ENCODE measurements at places on chromosomes 6 and 20. TPM values are rescaled to one million over a fixed set of nuclear protein-coding genes. Genes with fewer than 3 reads are reported as not detected.

BTN3A1 gene
- 14.8 TPM for total RNA-seq

SRSF3 gene
- 623 TPM for total RNA-seq

KHDC1 gene
- total RNA-seq: 11.1 TPM

EYA2 gene
- not detected for total RNA-seq

LST1 gene
- total RNA-seq: not detected

SPATA25 gene
- 2.0 TPM for total RNA-seq

SOX4 gene
- total RNA-seq: 50.7 TPM

GRCh38 chr6:130115036-130115435 lies 96.7 kb downstream of the L3MBTL3 start:
- no peak for DNase-seq
- H3K27me3 ChIP-seq: no peaks in the 10 kb centered on the region
- H3K36me3 ChIP-seq: no peaks in the 10 kb centered on the region
- peaks cover 7% of the 10 kb centered on the region for H3K4me1 ChIP-seq

DNA sequence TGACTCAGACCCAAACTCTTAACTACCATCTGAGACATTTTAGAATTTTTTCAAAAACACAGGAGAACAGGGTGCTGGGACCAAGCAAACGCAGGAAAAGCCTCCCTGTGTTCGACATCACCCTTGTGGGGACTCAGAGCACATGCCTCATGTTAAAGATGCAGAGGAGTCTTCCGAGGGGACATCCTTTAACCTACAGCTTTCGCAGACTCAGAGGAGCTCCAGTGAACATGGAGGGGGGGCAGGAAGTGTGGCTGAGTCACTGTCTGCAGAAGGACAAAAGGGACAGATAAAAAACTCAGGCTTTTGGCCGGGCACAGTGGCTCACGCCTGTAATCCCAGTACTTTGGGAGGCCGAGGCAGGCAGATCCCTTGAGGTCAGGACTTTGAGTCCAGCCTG lies 15.1 kb downstream of the BMP7 start:
- peaks cover 42% of the 10 kb centered on the region for H3K4me1 ChIP-seq
- no peaks in the 10 kb centered on the region for H3K27me3 ChIP-seq
- H3K36me3 ChIP-seq: no peaks in the 10 kb centered on the region

DNA sequence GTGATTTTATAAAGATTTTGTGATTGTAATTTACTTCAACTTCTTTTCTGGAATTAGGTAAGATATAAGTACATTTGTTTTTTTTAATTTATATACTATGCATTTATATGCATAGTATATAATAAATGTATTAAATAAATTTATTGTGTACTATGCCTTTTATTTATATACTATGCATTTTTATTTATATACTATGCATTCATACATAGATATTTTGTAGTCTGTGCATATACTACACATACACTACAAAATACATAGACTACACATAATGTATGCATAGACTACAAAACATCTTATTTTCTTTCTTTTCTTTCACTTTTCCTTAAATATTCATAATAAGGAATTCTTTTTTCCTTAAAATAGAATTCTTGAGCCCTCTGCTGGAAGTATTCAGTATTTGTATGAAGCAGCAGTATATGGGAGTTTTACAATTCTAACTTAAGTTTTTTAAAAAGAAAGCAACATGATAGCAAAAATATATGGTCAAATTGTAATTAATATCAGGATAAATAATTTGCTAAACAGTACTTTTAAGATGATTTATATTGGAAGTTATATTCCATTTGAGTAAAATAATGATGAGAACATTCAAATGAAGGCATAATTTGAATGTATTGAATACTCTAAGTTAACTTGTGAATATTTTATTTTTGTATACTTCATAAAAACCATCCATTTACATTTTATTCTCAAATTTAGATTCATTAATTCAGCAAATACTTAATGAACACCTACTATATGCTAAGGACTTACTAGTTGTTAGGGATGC lies 129.3 kb downstream of the KLHL32 start:
- DNase-seq: peak; percentile 38
- no peaks in the 10 kb centered on the region for H3K36me3 ChIP-seq
- no peaks in the 10 kb centered on the region for H3K27me3 ChIP-seq
- no peak overlapping the region for H3K4me3 ChIP-seq

- H3K4me1 ChIP-seq: no peaks in the 10 kb centered on the region
- no peak for DNase-seq
- H3K27ac ChIP-seq: no peak overlapping the region
- no peaks in the 10 kb centered on the region for H3K27me3 ChIP-seq
- H3K36me3 ChIP-seq: no peaks in the 10 kb centered on the region
Measured at GRCh38 chr6:134407791-134408190, 89.9 kb upstream of the SGK1 start.

DNA sequence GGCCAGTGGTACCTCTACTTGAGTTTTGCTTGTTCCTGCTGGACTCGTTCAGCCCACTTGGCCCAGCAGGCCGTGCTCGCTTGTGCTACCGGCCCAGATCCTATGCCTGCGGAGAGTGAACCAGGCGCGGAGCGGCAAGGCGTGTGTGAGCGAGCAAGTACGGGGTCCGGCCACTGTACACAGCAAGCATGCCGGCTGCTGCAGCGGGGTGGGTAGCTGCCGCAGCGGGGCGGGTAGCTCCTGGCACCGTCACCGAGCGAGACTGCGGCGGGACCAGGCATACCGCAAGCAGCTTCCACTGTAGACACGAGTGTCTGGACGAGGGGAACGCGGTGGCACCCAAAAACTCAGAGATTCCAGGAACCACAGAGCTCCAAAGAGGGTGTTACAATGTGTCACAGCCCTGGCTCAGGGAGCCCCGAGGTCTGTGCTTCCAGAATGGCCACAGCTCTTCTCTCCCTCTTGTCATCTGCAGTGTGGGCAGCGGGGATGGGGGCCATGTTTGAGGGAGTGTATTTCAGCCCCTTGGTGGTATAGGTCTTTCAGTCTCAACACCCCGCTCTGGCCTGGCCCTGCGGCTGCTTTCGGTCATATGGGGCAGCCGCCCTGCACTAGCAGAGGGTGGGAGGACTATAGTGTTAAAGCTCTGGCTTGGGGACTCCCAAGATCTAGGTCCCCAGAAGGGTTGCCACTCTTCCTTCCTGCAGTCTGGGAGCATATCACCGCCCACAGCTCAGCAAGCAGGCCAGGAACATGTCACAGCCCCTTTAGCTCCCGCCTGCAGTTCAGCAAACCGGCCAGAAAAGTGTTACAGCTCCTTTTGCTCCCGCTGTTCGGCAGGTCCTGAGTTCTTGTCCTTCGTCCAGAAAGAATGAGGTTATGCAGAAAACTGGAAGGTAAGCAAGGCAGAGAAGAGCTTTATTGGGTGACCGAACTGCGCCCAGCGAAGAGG lies 6.1 kb upstream of the RWDD1 start:
- H3K36me3 ChIP-seq: no peaks in the 10 kb centered on the region
- peaks cover 5% of the 10 kb centered on the region for H3K4me1 ChIP-seq
- no peak overlapping the region for H3K27ac ChIP-seq
- H3K27me3 ChIP-seq: no peaks in the 10 kb centered on the region

DNA sequence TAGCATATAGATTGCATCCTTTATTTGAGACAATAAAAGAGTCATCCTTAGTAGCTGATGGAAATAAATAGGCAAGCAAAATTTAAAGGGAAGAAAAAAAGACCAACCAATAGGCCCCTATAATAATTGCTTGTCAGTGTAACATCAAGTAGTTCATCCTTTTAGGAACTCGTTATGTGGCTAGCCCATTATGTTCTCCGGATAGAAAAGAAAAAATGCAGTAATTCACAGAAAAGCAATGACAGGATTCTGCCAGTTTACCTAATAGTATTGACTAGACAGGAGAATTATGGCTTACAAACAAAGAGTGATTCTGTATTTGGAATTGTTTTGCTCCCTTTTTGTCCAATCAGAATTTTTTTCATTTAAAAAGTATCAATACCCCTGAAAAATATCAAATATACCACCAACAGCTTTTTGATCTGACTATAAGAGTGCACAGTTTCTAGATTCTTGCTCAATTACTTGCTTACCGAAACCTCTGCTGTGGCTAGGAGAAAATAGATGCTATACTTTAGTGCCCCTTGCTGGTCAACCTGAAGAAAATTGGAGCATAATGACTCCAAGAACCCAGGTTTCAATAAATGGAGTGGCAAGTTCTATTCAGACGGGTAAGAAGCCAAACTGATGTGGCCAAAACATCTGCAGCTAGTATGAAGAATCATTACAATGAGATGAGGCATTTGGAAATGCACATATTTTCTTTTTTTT lies 91.5 kb upstream of the SASH1 start:
- no peak overlapping the region for H3K4me3 ChIP-seq
- DNase-seq: peak; percentile 37
- no peaks in the 10 kb centered on the region for H3K36me3 ChIP-seq

DNA sequence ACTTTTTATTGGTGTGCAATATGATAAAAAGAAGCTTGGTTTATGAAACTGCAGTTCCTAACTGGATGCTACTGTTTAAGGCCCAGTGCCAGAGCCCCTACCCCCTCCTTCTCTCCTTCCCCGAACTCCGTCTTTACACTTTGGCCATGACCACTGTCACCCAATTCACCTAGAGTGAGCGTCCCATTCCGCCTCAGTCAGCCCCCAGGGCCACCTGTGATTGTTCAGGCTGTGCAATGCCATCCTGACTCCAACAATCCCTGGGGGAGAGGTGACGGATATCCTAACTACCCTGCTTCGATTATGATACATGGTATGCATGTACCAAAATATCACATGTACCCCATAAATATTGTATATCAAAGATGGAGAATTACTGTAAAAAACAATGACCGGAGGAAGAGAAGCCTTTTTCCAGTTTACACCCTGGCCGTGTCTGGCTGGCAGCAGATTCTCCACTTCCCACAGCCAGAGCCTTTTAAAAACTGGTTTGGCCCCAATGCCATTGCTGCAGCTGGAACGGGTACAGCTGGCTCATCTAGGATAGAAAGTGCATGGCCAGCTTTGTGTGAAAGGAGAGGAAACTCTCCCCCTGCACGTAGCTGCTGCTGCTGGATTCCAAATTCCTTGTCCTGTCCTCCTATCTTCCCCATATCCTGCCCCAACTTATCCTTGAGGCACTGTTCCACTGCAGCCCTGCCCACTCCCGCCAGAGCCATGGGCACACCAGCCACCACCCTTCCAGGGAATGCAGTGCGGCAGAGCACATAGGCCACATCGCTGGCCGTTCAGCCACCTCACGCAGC lies 99.7 kb downstream of the JPH2 start:
- H3K36me3 ChIP-seq: no peaks in the 10 kb centered on the region
- H3K27ac ChIP-seq: no peak overlapping the region
- H3K27me3 ChIP-seq: no peaks in the 10 kb centered on the region
- peaks cover 6% of the 10 kb centered on the region for H3K4me1 ChIP-seq

DNA sequence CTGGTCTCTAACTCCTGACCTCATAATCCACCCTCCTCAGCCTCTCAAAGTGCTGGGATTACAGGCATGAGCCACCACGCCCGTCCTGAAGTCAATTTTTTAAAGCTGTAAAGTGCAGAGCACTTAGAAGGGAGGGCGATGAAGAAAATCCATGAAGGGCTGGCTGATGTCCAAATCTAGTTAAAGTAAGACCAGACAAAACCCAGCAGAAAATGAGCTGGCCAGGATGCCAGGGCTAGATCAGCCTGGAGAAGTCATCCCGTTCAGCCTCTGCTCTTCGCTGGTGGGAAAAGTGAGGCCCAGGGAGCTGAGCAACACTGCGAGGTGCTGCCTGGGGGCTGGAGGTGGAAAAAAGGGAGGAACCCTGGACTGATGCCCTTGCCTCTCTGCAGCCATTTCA lies 3.1 kb downstream of the BPIFB4 start:
- no peaks in the 10 kb centered on the region for H3K36me3 ChIP-seq
- no peak overlapping the region for H3K27ac ChIP-seq

- H3K36me3 ChIP-seq: no peaks in the 10 kb centered on the region
- peaks cover 87% of the 10 kb centered on the region for H3K27me3 ChIP-seq
- peaks cover 5% of the 10 kb centered on the region for H3K4me1 ChIP-seq
- DNase-seq: no peak
- no peak overlapping the region for H3K4me3 ChIP-seq
Measured at GRCh38 chr20:62217913-62218773, 1.9 kb downstream of the HRH3 start.

- DNase-seq: no peak
- no peak overlapping the region for H3K4me3 ChIP-seq
- H3K27ac ChIP-seq: no peak overlapping the region
- peaks cover 97% of the 10 kb centered on the region for H3K36me3 ChIP-seq
- H3K27me3 ChIP-seq: no peaks in the 10 kb centered on the region
- no peaks in the 10 kb centered on the region for H3K4me1 ChIP-seq
Measured at GRCh38 chr6:78947962-78948361, 80.6 kb downstream of the IRAK1BP1 start.

GRCh38 chr6:116278854-116279231 lies 887 bp downstream of the TSPYL1 start:
- peak overlapping the region; percentile 94 for H3K4me3 ChIP-seq
- DNase-seq: no peak
- peaks cover 33% of the 10 kb centered on the region for H3K4me1 ChIP-seq
- no peaks in the 10 kb centered on the region for H3K27me3 ChIP-seq
- peak overlapping the region; percentile 92 for H3K27ac ChIP-seq
